ENCODE measurements at places on chromosomes 7 and 10. TPM values are rescaled to one million over a fixed set of nuclear protein-coding genes. Genes with fewer than 3 reads are reported as not detected.

- DNase-seq: no peak
Observed at GRCh38 chr7:4745265-4745919, 30.0 kb upstream of the AP5Z1 start.

Gene CPN1
- not detected for total RNA-seq

Gene PEX1
- total RNA-seq: 24.4 TPM

Gene MET
- total RNA-seq: not detected

DNA sequence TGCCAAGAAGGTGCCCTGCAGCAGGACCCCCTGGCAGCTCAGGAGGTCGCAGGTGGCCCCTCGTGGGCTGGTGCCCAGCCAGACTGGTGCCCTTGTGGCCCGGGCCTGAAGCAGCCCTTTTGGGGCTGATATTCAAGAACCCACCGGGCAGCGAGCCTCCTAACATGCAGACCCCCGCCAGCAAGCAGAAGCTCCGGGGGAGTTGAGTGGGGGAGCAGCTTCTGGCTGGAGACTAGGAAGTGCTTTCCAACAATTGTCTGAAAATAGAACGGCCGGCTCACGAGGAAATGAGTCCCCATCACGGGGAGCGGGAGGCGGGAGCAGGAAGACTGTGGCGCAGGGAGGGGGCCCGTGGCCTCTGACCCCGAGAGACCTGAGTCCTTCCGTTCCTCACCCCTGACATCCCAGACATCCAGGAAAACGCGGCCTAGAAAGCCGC, 9.5 kb upstream of the INTS1 start:
- no peak for DNase-seq

DNA sequence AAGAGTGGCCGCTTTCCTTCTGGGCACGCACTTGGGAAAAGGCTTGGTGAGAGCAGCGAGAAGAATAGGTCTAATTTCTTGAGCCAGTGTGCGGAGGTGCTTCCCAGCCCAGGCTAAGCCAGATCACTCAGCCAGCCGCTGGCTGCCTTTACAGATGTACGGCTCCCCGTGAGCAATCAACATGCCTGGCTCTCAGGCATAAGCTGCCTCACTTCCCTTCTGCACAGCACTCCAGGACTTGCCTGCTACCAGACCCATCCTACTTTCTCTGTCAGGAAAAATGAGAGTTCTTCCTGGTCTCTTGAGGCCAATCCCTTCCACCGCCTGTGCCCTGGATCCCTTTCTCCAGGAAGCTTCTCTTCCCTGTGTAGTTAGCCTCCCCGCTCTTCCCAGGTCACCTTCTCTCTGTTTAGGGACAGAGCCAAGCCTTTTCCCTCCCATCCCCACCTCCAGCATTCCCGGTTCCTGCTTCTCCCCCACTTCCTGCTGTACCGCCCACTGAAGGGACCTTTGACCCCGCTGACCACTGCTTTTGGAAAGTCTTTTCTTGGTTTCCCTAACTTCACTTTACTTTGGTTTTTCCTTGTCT, 1.1 kb upstream of the ACTR3C start:
- no peak for DNase-seq

Gene PPP1R3C
- total RNA-seq: not detected
